ENCODE measurements at places on chromosomes 16 and 17.

GRCh38 chr16:35152067-35152627 lies 1692.7 kb downstream of the TP53TG3F start:
- DNase-seq = no peak

GRCh38 chr17:60971515-60972369 lies 294.1 kb downstream of the BCAS3 start:
- no peak for DNase-seq

- no peak for DNase-seq
These were observed 14.7 kb downstream of the C1QTNF1 start for GRCh38 chr17:79038545-79039135.

- no peak for DNase-seq
These were observed 706 bp downstream of the TEN1 start for GRCh38 chr17:75979705-75980187.

DNA sequence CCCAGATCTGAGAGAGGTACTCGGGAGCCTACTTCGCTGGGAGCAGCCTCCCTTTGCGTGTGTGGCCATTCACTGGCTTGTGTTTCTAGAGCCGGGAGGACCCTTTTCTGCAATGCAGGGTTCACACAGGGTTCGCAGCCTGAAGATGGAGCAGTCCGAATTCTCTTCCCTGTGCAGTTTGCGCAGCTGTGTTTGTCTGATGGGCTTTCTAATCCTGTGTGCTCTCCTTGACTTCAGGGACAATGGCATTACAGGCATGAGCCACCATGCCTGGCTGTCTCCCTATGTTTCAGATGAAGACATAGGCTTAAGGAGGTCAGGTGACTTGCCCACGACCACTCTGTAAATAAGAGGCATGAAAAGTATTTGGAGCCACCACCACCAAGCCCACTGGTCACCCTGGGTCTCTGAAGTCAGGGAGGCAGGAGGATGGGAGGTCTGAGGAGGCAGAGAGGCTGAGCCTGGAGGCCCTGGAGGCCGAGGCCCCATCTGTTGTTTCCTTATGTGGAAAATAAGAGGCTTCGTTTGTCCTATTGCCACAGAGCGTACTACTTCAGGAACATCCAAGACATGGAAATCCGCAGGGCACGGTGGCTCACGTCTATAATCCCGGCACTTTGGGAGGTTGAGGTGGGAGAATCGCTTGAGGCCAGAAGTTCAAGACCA lies 5.0 kb upstream of the STH start:
- DNase-seq = no peak

DNA sequence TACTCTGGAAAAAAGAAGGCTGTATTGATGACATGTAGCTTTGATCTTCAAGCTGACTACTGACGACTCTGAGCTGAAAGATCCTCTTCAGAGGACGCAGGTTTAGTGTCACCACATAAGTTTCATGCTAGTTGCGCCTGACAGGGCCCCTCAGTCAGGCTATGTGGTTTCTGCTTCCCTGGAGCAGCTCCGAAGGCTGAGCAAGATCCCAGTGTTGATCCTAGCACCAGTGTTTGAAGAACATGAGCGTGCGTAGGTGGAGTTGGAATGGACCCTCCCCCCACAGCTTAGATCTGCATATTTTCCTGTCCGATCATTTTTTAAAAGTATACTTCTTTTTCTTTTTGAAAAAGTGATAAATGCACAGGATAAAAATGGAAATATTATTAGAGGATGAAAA lies 17.3 kb downstream of the BANP start:
- no peak for DNase-seq

- DNase-seq = no peak
These were observed 346.6 kb downstream of the PMP22 start for GRCh38 chr17:14918540-14918939.

- DNase-seq = no peak
These were observed 43.2 kb downstream of the TSC2 start for GRCh38 chr16:2090777-2091546.

DNA sequence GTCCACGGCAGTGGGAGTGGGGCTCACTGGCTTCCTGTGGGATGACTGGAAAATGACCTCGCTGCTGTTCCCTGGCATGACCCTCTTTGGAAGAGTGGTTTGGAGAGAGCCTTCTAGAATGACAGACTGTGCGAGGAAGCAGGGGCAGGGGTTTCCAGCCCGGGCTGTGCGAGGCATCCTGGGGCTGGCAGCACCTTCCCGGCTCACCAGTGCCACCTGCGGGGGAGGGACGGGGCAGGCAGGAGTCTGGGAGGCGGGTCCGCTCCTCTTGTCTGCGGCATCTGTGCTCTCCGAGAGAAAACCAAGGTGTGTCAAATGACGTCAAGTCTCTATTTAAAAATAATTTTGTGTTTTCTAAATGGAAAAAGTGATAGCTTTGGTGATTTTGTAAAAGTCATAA lies 7.8 kb upstream of the RNF213 start:
- no peak for DNase-seq

DNA sequence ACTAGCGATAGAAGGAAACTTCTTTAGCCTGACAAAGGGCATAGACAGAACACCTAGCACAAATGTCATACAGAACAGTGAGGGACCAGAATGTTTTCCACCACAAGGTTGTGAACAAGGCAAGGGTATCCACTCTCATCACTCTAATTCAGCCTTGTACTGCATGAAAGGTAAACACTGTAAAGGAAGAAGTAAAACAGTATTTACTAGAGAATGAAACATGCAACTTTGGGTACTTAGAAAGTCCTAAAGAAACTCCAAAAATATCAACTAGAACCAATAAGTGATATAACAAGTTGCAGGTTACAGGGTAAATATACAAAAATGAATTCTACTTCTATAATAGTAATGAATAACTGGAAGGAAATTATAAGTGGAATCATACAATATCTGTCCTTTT lies 32.2 kb downstream of the BRIP1 start:
- DNase-seq = no peak

- DNase-seq = no peak
These were observed 6.1 kb upstream of the SERPINF2 start for GRCh38 chr17:1736348-1737281.

DNA sequence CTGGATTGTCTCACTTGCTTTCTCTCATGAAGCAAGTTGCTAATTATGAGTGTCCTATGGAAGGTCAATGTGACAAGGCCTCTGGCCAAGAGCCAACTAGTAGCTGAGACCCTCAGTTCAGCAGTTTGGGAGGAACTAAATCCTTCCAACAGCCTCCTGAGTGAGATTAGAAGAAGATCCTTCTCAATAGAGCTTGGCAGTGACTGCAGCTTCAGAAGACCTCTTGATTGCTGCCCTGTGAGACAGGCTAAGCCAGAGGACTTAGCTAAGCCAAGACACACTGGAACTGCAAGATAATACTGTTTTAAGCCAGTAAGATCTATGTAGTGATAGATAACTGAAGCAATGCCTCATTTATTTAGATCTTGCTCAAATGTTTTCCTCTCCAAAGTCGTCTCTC lies 34.3 kb downstream of the PCTP start:
- DNase-seq = no peak

DNA sequence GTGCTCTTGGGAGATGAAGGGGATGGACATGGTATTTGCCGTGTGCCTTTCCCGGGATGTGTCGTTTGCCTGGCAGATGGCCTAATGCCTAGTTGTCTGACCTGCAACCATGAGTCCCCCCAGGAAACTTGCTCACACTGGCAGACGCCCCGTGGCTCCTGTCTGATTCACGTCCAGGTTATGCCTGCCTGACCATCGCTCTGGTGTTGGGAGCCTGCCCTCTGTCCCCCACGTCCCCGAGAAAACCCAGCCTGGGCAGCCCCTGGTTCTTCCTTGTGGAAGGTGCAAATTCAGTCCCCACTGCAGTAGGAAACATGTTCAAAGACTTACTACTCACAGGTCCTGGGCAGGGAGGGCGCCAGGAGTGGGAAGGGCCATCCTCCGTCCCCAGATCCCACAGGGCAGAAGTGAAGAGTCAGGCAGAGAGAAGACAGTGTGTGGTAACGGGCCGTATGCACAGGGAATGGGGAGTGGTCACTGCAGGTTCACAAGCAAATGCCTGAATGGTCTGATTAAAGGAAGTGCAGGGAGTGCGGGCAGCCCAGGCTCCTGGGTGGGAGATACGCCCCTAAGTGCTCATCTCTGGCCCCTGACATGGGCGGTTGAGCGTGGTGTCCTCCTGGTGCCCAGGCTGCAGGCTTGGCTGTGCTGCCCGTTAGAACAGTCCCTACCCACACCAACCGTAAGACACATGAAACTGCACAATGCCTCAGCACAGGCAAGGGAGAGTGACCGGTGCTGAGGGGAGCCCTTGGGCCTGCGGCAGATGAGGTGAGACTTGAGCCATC lies 4.2 kb upstream of the SNAI3 start:
- DNase-seq = no peak

DNA sequence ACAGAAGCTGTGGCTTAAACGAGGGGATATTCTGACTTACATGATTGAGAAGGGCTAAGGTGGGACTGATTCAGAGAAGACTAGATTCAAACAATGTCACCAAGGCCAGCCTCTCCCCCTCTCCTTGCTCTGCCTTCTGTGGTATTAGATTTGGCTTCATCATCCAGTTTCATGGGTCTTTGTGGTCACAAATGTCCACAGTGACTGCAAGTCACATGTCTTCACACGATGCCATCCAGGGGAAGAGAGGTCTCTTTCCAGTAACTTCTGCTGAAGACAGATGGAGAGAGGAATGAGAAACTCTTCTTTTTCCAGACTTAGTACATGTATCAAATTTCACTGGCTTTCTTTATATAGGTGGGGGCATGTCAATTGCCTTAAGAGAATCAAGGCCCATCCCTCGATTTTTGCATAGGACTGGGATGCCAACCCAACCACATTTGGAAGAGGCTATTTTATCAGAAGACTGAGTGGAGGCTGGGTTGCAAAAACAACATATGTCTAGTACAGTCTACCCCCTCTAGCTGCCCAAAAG lies 57.3 kb upstream of the HNF1B start:
- no peak for DNase-seq

- DNase-seq = no peak
These were observed 211.5 kb downstream of the SOX9 start for GRCh38 chr17:72332367-72332766.

GRCh38 chr16:12323007-12323758 lies 346.6 kb downstream of the SNX29 start:
- DNase-seq = no peak

DNA sequence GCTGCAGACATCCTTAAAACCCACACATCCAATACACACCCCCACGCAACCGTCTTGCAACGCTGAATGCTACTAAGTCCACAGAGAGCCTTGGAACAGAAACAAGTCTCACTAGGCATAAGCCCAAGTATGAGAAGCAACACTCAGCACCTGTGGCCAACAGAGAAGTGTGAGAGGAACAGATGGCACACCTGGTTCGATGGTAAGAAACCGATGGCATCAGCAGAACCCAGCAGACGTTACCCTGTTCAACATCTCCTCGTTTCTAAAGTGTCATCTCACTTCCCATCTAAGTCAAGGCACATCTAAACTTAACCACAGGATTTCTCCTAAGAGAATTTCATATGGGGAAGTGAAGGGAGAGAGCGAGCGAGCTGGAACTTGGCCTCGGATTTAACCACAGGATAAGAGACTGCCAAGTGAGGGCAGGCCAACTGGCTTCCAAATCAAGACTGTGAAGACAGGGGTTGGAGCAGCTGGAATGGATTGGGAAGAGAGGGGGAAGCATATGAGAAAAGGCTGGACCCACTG lies 41.0 kb downstream of the NXPH3 start:
- no peak for DNase-seq

GRCh38 chr16:30874244-30874820 lies 19.5 kb downstream of the BCL7C start:
- DNase-seq = no peak

- no peak for DNase-seq
These were observed 140.0 kb downstream of the IRF8 start for GRCh38 chr16:86038926-86039310.

- DNase-seq = no peak
These were observed 112.0 kb downstream of the LITAF start for GRCh38 chr16:11474617-11475291.

GRCh38 chr17:34781571-34782108 lies 179.6 kb downstream of the CCT6B start:
- DNase-seq = no peak

- no peak for DNase-seq
These were observed 5.0 kb upstream of the CCDC57 start for GRCh38 chr17:82217530-82218204.

GRCh38 chr17:8210761-8211458 lies 535 bp upstream of the AURKB start:
- DNase-seq = no peak

- DNase-seq = no peak
These were observed 668 bp downstream of the ATPAF2 start for GRCh38 chr17:18038149-18038850.

DNA sequence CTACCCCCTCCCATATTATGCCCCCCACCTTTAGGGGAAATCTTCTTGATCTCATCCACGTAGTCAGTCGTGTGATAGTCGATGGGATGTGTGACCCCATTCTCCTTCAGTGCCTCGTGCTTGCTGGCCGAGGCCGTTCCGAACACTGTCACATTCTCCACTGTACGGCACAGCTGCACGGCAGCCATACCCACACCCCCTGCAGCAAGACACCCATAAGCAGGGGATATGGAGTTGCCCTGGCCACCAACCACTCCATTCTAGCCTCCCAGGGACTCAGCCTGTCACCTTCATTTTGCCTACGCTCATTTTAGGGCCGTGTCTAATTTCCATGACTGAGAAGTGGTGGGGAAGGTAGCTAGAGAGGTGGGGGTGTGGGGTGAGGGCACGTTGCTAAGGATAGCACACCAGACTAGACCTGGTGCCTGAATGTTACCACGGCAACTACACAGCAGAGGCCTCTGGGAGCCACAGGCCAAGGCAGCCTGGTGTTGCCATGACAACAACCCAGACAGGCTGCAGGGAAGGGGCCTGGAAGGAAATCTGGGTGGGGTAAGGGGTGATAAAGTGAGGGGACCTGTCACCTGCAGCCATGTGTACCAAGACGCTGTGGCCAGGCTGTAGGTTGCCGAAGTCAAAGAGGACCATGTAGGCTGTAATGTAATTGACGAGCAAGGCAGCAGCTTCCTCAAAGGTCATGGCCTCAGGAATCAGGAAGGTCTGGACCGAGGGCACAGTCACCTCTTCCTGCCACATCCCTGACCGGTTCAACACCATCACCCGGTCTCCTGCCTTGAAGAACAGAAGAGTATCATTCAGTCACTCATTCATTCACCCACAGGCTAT lies 4.0 kb downstream of the VAT1 start:
- no peak for DNase-seq

- DNase-seq = no peak
These were observed at the start of gene MLKL for GRCh38 chr16:74700438-74701225. Gene MLKL (minus strand): TSS chr16:74700862. CDS start chr16:74695757, 5,105 bp downstream.

- DNase-seq = no peak
These were observed 6.4 kb downstream of the CYB561 start for GRCh38 chr17:63439687-63440086.

DNA sequence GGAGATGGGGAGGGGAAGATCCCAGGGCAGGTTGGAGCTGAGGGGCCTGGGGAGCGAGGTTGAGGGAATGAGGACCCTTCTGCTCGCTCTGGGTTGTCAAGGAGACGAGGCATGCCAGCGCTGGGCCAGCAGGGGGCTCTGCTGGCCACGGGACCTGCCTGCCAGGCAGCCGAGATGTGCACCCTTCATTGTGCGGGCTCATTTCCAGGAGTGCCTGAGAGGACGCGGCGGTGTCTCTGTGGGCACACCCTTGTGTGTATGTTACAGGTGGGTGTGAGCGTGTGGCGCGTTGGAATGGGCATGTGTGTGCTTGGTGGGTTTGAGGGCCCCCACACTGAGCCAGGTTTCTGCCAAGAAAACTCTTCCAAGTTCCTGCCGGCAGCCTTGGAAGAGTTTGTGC lies 15.9 kb downstream of the ARHGAP23 start:
- DNase-seq = no peak

- DNase-seq = no peak
These were observed 4.3 kb upstream of the NLRP1 start for GRCh38 chr17:5588584-5588983.

- DNase-seq = no peak
These were observed 11.4 kb downstream of the SLC7A6 start for GRCh38 chr16:68275611-68276191.

- DNase-seq = no peak
These were observed 5.9 kb upstream of the CD300H start for GRCh38 chr17:74573169-74573568.
